Inflammatory macrophage treated with lipopolysaccharide for 4 hours (primary cell): ENCODE measurements at places on chromosomes 12 and 14.

GRCh38 chr12:32398816-32399369 lies 465 bp upstream of the FGD4 start:
- DNase-seq, result no peak

GRCh38 chr14:77580964-77581505 lies 35.4 kb downstream of the SPTLC2 start:
- peak; percentile 73 for DNase-seq

DNA sequence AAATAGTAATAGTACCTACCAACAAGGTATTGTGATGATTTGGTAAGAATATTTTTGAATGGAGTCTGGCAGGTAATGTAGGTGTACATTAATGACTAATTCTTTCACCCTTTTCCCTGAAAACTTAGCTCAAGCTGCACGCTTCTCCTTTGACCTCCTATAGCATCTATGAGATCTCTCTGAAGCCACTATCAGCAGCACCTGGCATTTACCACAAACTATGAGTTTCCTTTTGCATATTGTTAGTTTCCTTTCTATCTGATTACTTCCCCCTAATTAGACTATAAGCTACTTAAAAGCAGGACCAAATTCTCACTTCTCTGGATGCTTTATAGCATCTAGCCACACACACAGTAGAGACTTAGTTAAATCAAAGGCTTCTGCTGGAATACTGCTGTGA lies 48.1 kb downstream of the SLC8A3 start:
- no peak for DNase-seq

DNA sequence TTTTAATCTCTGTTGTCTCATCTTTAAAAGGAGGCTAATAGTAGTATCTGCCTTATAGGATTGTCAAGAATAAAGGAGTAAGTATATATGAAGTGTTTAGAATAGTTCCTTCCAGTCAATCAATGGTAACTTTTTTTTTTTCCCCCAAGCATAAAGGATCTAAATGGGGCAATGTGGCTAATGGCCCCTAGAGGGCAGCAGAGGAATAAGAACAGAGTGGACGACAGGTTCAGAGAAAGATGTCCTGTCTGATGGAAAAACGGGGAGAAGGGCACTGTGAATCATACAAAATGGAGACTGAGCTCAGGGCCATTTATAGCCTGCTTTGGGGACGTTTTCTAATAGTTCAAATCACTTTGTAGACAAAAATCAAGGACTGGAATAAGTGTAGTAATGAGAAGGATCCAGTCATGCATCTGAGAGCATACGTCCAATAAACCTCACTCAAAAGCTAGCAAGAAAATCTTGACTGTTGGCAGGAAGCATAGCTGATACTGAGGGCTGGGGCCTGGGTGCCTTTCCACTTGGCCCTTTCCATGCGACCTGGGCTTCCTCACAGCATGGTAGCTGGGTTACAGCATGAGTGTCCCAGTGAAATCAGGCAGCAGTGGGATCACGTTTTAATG lies 51.3 kb downstream of the IFNG-AS1 start:
- peak; percentile 60 for DNase-seq

- DNase-seq, result peak; percentile 15
Observed at GRCh38 chr12:96398424-96399119, 1.7 kb downstream of the CDK17 start.
